Activated T-helper 1 cell treated with anti-CD3 and anti-CD28 coated beads, Interleukin-2, amount 50 U/mL, for 16 hours (primary cell): ENCODE measurements at places on chromosomes 6 and 20.

GRCh38 chr20:63687419-63688178, 8.9 kb upstream of the TNFRSF6B start:
- DNase-seq, result no peak

DNA sequence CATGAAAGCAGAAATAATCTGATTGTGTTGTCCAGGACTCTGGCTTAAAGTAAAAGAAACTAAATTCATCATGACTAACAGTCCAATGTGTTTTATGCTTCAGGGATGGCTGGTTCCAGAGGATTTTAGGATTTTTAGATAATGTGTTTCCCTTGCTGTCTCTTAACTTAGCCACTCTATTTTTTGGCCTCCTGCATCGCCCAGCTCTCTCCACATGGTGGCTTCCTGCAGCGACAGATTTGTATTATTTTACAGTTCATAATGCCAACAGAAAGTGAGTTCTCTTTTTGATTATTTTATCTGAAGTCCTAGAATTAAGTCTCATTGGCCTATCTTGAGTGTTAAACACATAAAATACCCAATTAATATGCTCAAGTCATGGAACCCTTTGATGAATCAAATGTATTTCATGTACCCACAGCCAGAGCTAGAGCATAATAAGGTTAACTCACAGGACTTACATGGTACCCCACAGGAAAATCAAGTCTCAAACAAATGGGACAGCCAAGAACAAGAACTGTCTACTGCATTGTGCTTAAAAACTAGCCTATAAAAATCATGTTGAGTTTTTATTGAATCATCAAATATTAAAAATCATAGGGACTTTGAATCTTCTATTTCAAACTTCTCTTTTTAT, 582.5 kb downstream of the DOK5 start:
- DNase-seq, result no peak

GRCh38 chr6:19818805-19819204, 18.4 kb upstream of the ID4 start:
- no peak for DNase-seq

GRCh38 chr6:156652231-156652750, 124.9 kb upstream of the ARID1B start:
- no peak for DNase-seq

DNA sequence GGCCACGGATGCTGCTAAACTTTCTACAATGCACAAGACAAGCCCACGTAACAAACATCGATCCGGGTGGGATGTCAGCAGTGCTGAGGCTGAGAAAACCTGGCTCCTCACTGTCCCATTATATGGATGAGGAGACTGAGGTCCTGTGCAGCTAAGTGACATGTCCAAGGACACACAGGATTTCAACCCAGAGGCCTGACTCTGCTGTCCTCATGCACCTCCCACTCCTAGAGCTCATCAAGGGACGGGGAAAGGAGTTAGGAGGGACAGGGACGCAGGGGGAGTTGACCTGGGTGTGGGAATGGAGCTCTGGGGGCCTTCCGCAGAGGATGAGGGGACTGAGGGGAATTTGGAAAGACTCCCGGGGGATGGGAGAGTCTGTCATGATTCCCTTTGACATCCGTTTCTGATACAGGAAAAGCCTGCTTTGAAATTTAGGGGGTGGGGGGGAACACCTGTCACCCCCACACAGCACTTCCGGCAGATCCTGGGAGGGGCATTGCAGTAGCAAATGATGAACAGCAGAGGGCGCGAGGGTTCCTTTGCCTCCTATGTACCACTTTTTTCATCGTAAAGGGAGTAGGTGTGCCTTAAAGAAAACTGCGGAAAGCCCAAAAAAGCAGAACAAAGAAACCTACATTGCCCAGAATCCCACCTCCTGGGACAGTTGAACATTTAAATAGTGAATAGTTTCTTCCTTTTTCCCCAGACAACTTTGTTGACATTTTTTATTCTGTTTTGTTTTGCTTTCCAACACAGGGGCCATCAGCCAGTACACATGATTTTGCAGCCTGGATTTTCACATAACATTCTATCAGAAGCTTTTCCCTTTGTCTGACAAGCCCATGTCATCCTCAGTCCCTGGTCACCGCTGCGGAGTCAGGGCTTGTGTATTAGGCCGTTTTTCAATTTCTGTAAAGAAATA, 48.6 kb downstream of the SLC2A10 start:
- DNase-seq, result peak; percentile 12

DNA sequence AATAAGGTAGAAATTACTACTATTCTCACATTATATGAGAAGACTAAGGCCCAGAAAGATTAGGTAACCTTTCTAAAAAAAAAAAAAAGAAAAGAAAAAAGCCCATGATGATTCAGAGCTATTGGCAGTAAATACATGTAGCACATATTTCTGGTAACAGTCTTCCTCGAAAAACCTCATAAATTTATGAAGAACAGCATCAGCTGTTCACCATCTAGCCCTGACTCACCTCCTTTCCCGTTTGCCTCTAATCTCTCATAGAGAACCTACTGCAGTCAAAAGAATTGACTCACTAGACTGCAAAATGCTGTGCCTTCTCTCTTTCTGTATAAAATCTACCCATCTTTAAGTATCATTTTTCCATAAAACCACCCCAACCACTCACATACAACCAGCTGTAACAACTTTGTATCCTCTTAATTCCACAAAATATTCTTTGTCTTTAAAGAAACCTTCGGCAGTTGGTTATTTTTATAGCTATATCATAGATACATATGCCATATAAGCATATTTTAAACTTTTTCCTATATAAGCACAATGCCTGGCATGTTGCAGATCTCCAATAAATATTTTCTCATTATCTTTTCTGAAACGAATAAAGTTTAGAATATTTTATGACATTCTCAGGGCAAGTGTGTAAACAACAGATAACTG, 152.7 kb upstream of the ENPP5 start:
- no peak for DNase-seq

- no peak for DNase-seq
Observed at GRCh38 chr20:64151633-64152530, 12.4 kb upstream of the MYT1 start.

- DNase-seq, result no peak
Observed at GRCh38 chr6:122014961-122015360, 384.5 kb upstream of the HSF2 start.

DNA sequence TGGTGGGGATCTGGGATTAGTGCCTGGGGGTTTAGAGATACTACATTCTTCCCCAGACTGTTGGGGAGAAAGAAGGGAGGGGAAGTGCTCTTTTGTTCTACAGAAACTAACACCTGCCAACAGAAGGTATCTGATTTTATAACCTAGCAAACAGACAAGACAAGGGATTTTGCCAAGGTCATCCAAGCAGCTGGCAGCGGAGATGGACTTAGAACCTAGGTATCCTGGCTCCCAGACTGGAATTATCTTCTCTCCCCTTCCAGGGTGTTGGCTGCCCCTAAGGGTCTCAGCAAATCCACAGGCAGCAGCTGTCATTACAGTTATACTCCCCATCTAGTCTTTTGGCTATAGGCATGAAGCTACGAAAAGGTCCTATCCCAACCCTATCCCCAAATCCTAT, 8.4 kb downstream of the SDC4 start:
- no peak for DNase-seq

DNA sequence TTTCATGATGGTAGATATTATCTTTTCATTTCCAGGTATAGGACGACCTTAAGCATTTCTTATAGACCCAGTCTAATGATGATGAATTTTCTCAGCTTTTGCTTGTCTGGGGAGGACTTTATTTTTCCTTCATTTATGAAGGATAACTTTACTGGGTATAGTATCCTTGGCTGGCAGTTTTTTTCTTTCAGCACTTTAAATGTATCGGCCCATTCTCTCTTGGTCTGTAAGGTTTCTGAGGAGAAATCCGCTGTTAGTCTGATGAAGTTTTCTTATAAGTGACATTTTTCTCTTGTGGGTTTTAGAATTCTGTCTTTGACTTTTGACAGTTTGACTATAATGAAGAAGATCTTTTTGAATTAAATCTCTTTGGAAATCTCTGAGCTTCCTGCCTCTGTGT, 144.7 kb upstream of the SLC22A23 start:
- DNase-seq, result no peak
